Right ventricle myocardium inferior (tissue), 1 donor: ENCODE measurements at places on chromosomes 16 and 17.

- no peak for DNase-seq
These were observed 6.1 kb downstream of the DOK4 start for GRCh38 chr16:57479976-57480753.

- DNase-seq: no peak
These were observed 355.9 kb upstream of the RBFOX1 start for GRCh38 chr16:6976716-6977115.

DNA sequence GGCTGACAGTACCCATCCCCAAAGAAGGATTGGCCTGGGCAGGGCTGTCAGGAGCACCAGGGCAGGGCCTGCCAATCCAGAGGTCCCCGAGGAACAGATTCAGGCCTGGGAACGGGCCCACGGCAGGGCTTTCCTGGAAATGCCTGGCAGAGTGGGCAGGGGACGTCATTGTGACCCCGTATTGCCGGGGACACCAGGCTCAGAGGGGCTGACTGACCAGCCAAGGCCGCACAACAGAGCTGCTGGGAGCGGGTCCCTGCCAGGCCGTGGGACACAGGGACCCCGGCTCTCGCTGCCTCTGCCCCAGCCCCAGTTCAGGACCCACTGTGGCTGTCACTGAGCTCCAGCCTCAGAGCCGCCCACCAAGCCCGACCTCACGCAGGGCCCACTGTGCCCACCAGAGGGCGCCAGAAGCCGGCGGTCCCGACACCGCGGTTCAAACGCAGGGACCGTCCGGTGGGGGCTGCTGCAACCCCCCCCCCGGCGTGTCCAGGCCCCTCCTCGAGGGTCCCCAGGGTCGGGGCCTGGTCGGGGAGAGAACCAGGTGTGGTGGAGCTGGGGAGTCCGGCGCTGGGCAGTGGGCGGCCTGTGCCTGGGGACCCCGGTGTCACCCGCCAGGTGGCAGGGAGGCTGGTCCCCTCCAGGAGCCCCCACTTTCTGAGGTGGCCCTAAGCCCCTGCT lies 15.2 kb upstream of the SSTR5 start:
- DNase-seq: no peak

DNA sequence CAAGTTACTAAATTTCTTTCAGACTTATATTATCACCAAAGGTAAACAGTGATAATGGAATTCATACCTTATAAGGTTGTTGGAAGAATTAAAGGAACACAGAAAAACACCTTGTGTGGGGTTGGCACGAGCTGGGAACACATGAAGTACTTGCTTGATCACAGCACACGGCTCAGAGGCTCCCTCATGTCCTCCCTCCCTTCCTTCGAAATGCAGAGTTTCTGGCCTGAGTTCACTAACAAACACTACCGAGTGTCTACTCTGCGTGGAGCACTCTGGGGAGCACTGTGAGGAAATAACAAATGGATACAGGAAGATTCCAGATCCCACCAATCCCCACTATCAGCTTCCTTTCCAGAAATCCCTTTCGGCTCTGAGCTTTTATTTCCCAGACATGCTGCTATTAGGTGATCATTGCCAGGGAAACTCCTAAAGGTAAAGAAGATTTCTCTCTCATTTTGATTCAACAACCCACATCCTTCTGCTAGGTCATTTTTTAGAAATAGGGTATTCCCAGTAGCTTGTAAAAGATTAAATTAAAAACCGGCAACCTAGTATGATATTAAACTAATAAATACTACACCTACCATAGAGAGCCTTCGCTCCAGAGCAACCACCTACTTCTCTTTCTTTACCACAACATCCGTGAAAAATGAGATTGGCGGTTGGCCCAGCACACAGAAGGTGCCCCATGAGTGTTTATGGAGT lies 6.1 kb upstream of the HNF1B start:
- no peak for DNase-seq

- DNase-seq: no peak
These were observed 47.1 kb upstream of the STH start for GRCh38 chr17:45951941-45952340.
